ENCODE measurements at places on chromosomes 3 and 15.

GRCh38 chr15:73589766-73590165 is 43.4 kb downstream of the NPTN start:
- DNase-seq, result no peak

- DNase-seq, result no peak
These were observed 148.9 kb downstream of the GREM1 start for GRCh38 chr15:32866454-32867312.

DNA sequence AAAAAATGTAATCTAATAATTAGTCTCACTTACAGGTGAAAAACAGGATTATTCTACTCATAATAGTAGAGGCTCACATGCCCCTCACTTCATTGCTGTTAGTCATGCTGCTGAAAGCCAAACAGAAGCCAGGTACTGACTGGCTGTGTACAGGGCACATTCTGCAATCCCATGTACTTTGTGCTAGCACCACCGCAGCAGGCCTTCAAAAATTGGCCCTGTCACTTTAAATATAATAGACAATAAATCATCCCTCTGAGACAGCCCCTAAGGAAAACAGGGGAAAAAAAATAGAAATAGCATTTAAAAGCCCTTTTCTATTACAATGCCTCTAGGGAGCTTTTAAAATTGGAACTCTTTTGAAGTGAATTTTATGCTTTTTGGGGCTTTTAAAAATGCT is 723.8 kb downstream of the TUSC7 start:
- no peak for DNase-seq

DNA sequence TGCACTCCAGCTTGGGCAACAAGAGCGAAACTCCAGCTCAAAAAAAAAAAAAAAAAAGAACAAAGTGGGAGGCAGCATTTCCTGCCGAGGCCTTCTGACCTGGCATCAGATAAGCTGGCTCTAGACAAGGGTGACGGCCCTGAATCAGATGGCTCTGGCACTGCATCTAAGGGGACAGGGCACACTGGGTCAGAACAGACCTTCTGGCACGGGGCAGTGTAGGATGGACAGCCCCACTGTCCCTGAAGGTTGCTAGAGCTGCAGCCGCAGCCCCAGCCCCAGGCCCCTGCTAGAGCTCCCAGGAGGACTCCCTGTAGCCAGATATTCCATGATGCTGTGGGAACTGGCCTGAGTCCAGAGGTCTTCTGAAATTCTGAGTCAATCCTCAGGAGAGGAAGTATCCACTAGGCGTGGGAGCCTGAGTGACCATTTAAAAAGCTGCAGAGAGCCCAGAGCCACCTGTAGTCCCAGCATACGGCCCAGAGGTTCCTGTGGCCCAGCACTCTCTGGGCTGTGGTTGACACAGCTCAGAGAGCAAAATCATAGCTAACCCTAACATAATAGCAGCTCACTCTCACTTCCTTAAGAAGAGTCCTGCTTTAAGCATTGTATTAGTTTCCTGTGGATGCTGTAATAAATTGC is 69.2 kb upstream of the MFGE8 start:
- no peak for DNase-seq

GRCh38 chr3:173659972-173660371 is 262.4 kb downstream of the NLGN1 start:
- DNase-seq, result no peak

DNA sequence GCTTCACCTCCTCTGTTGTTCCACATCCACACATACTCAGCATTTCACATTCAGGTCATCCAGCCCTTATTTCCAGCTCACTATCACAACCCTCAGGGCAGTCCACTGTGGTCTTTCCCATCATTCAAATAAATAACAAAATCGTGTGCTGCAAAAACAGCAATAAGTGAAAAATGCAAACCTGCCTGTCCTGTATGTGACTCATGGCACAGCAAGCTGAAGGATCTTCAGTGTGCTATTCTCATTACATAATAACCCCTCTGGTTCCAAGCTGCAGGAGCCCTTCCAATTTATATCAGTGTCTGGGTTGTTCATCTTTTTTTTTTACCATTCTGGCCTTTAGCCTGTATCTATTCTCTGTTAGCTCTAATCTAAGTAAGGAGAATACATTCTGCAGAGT is 185.3 kb upstream of the UBE2E2 start:
- DNase-seq, result no peak

DNA sequence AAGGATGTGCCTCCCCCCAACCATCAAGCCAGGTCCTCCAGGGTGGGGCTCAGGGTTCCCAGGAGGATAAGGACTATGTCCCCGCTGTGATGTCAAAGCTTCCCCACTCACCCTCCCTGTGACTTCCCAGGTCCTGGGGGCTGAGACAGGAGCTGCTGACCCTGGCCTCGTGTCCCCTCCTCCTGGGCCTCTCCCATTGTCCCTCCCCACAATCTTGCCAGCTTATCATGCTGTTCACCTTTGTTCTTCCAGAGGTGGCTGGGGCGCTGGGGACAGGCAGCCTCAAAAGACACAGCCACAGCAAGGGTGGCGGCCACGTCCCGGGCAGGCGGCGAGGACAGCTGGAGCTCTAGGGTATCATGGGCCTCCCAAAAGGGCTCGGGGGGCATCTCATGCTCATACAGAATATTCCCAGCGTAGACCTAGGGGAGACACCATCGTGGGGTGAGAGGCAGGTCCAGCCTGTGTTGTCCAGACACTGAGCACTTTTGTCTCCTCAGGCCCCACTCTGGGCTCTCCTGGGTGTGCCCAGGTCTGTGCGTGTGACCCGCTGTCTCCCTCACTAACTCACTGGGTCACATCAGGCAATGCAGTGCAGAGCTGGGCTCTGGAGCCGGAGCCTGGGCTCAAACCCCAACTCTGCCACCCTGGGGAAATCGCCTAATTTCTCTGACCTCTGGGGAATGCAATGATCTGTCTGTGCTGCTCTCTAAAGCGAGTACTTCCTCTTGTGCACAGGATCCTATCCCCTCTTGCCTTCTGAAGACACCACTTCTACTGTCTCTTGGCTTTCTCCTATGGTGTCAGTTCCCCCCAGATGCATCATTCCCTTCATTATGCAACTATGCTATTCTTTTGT is 30.0 kb downstream of the SNX33 start:
- DNase-seq, result no peak

DNA sequence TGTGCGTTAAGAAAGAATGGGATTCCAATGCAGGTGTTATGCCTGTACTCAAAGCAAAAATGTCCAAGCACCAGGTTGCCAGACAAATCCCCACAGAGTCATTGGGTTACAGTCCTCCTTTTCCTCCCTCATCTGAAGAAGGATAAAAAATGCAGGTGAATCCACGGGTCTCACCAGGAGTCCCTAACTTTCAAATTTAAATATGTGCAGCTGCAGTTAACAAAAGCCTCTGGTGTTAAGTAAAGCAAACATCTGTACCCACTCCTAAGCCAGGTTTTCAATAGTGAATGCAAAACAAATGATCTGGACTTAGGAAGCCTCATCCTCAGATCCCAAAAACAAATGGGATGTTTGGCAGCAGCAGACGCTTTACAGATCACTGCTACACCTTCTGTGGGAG is 70.4 kb upstream of the SETMAR start:
- DNase-seq, result no peak

All from CMK (cell line).